ENCODE measurements at places on chromosomes 12 and 14.

DNA sequence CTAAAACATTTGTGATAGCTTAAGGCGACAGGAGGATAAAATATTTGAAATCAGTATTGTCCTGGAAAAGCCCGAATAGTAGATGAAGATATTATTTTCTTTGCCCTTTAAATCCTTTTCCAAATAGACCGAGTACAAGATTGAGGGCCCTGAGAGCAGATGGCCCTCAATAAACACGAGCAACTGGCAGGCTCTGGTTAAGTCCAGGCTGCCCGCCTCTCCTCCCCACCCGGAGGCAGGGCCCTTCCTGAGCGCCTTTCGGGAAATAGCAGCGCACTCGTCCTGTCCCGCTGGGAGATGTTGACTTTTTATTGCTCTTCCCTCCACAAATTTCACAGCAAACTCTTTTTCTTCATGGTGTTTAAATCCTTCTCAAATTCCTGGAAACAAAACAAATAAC is 50.8 kb upstream of the MAX start:
- DNase-seq, result no peak

- no peak for DNase-seq
Observed at GRCh38 chr12:1117371-1117770, 126.3 kb downstream of the ERC1 start.

- DNase-seq, result no peak
Observed at GRCh38 chr12:74624201-74624600, 86.6 kb downstream of the ATXN7L3B start.

GRCh38 chr14:75725481-75725880 is 64.4 kb downstream of the TTLL5 start:
- DNase-seq, result no peak

GRCh38 chr12:121798787-121799155 is 5.0 kb upstream of the SETD1B start:
- no peak for DNase-seq

GRCh38 chr12:106764220-106764619 is 10.3 kb upstream of the RIC8B start:
- no peak for DNase-seq

GRCh38 chr12:14785568-14785967 is 17.7 kb downstream of the WBP11 start:
- DNase-seq, result no peak

DNA sequence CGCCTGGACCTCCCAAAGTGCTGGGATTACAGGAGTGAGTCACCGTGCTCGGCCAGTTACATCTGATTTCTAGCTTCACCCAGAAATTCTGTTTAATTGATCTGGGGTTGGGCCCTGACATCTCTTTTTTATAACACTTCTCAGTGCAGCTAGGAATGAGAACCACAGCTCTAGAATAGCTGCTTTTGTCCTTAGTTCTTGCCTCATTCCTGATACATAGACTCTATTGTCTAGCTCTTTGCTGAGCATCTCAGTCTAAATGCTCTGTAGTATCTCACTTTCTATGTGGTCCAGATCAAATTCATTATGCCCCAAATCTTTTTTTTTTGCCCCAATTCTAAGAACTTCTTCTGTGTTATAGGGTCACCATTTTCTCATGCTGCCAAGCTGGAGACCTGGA is 29.9 kb upstream of the FUT8 start:
- no peak for DNase-seq

- no peak for DNase-seq
Observed at GRCh38 chr12:25553098-25553497, at the start of gene LMNTD1. Gene LMNTD1, minus strand, starts transcription at chr12:25553283. Its CDS starts 324 bp downstream, at chr12:25552959.

- no peak for DNase-seq
Observed at GRCh38 chr12:50533203-50533584, 28.4 kb downstream of the DIP2B start.

- DNase-seq, result no peak
Observed at GRCh38 chr14:59532419-59532818, 44.2 kb downstream of the CCDC175 start.

- DNase-seq, result no peak
Observed at GRCh38 chr12:2677142-2677880, 117.5 kb upstream of the FKBP4 start.
